Psoas muscle (tissue), 8 donors: ENCODE measurements at places on chromosomes 1 and 21.

DNA sequence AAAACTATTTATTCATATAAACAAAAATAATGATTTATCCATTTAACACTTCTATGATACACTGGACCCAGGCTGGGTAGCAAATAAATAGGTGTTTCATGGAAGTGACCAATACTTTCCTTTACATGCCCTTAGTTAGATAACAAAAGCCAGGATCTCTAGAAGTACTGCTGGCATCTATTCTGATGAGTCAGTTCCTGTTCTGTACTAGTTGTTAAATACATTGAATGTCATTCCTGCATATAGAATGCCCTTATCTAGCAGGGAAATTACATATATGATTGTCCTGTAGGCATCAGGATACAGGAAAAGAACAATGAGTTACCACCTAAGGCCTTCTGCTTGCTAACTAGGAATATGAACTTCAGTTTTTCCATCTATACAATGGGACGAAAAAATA lies 130.8 kb downstream of the HFM1 start:
- no peak for DNase-seq

GRCh38 chr1:4516596-4516995 lies 137.8 kb upstream of the AJAP1 start:
- no peak for DNase-seq

DNA sequence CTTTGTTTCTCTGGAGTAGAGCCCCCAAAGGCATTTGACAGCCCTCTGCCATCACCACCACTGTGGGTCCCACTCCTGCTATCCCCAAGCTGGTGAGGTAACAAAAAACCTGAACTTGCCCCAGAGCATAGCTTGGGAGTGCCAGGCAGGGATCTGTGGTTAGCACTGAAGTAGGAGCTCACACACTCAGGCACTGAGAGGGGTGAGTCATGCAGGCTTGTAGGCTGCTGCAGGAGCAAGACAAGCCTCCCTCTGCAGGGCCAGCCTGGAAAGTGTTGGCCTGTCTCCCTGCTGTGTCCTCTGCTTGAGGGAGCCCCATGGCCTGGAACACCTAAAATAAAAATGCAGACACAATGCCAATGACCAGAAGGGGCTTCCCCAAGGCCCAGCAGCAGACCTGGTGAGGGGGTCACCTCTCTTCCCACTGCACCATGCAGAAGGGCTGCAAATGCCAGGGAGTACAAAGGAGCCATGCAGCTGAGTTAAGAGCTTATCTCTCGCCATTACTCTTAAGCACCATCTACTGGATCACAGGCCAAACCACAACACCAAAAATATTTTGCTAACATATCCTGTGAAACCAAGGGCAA lies 108.9 kb upstream of the POGK start:
- no peak for DNase-seq

DNA sequence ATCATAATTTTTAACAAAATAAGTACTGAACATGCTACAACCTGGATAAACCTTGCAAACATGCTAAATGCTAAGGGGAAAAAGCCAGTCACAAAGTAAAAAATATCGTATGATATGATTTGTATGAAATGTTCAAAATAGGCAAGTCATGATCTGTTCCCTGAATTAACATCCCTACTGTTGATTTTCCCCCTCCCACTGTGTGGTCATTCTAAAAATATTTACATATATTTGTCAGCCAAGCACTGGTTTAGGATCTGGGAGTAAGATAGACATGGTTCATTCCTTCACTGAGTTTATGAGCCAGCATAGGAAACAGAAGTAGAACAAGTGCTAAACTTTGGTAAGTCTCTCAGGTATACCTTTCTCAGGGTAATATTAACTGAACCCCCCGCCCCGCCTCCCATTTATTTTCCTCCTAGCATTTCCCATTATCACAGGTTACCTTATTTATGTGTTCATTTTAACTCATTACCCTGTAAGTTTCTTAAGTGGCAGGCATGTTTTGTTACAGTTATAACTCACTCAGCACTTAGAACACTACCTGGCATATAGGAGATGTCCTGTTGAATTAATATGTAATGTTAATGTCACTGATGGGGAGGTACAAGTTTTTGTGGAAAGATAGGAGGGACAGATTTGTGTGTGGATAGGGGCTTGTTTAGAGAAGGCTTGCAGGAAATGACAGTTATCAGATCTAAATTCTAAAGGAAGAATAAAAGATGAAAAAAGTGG lies 12.3 kb downstream of the UQCRH start:
- DNase-seq: no peak

DNA sequence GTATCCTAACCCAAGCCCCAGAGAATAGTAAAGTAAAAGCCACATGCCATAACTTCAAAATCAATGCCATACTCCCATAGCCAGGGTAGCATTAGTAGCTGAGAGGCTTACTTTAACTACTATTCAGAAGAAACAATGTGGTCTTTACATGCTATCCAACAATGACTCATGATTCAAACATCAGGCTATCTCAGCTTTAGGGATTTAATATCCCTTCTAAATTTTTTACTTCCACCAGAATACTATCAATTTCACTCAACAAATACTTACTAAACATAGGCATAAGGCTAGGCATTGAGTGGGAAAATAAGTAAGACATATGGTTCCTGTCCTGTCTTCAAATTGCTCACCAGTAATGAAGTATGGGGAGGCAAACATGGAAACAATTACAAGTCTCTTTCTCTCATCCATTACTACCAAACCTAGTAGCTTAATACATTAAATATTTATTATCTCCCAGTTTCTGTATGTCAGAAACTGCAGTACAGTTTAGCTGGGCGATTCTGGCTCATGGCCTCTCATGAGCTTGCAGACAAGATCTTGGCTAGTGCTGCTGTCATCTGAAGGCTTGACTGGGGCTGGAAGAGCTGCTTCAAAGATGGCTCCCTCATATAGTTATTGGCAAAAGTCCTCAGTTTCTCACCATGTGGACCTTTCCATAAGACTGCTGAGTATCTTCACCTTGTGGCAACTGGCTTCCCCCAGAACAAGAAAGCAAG lies 30.7 kb downstream of the EVI5 start:
- DNase-seq: no peak

- DNase-seq: no peak
These were observed 40.1 kb downstream of the SYF2 start for GRCh38 chr1:25192154-25192553.

GRCh38 chr1:34867415-34867814 lies 7.9 kb upstream of the SMIM12 start:
- no peak for DNase-seq

- DNase-seq: peak; percentile 96
These were observed 42.4 kb upstream of the PSEN2 start for GRCh38 chr1:226827968-226828513.

- DNase-seq: no peak
These were observed 6.4 kb downstream of the MT1HL1 start for GRCh38 chr1:236997882-236998281.

DNA sequence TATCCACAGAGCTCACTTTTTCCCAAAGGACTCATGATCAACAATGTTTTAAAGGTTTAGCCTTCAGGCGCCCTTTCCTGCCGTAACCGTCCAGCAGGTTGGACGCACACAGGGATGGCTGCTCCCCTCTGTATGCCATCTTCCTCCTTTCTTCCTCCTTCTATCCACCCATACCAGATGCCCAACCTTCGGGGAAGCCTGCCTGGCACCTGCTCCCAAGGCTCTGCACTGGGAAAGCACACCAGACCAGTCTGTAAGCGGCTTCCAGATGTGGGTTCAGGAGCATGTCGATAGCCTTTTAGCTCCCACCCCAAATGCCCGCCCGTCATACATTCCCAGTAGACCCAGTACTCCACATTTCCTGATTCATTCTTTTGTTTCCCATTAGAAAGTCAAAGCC lies 52.9 kb downstream of the STUM start:
- no peak for DNase-seq

GRCh38 chr1:235703506-235703905 lies 53.9 kb upstream of the GNG4 start:
- DNase-seq: no peak

- DNase-seq: peak; percentile 61
These were observed 33.7 kb downstream of the FBXO42 start for GRCh38 chr1:16318555-16318954.

DNA sequence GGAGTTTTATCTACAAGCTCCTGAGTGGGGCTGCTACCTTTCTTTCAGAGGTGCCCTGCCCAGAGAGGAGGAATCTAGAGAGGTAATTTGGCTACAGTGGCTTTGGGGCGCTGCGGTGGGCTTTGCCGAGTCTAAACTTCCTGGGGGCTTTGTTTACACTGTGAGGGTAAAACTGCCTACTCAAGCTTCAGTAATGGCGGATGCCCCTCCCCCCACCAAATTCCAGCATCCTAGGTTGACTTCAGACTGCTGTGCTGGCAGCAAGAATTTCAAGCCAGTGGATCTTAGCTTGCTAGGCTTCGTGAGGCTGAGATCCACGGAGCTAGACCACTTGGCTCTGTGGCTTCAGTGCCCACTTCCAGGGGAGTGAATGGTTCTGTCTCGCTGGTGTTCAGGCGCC lies 43.9 kb downstream of the SWT1 start:
- no peak for DNase-seq

DNA sequence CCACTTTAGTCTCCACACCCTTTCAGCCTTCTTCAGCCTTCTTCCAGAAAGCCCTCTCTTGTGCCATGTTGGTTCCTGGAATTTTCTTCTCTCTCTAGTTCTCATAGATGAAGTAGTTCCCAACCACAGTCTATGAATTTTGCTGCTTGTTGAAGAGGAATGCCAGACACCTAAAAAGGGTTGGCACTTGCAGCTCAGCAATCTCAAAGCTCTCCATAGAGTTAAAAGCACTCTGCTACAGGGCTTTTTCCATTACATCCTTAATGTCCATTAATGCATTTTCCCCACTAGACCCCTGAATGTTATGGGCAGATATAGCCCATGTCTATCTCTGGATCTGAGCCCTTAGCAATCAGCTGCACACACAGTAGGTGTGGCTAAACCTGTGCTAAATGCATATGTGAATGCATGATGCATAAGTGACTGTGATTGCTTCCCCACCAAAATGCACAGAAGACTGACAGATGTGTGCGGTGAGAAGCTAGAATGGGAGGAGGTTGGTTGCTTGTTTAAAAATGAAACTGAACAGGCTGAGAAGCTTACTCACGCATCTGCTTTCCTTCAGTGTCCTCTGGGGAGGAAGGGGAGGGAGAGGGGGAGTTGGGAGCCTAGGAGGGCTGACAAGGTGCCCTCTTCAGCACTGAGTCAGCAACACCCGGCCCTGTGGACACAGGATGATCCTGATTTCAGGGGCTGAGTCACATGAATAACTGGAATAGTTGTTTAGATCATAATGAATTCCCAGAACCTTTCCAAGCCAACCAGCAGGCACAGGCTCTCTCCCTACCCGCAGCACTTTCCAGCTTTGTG lies 146.1 kb upstream of the FGGY start:
- DNase-seq: peak; percentile 94

DNA sequence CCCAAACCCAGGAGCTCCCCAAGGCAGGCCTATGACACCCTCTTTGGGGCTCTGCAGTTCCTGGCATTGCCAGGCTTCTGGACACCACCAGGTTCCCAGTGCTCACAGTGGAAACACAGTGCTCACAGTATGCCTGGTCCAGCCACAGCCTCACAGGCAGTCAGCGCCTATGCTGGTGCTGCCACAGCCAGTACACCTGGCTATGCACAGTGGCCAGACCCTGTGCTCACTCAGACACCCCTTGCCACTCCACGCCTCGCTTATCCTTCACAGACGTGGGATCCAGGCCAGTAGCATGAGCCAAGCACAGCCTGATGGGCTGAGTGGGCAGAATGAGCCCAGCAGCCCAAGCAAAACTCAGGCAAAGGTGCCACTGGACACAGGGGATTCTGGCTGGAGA lies 579.2 kb upstream of the ADGRL2 start:
- no peak for DNase-seq

DNA sequence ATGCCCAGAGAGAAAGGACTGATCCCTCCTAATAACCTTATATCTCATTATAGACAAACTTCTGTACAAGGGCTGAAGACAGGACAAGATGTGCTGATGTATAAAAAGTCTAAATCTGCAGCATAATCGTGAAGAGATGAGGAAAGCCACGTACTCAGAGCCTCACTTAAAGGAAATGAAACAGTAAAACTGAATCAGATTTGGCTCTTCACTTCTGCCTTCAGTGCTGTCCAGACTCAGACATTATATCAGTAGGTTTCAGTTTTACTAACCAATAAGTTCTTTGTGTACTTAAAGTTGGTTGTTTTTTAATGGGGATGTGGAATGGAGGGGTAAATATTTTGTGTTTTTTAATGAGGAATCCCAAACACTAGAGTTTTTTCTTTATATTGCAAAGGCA lies 45.3 kb upstream of the RGS1 start:
- DNase-seq: no peak

DNA sequence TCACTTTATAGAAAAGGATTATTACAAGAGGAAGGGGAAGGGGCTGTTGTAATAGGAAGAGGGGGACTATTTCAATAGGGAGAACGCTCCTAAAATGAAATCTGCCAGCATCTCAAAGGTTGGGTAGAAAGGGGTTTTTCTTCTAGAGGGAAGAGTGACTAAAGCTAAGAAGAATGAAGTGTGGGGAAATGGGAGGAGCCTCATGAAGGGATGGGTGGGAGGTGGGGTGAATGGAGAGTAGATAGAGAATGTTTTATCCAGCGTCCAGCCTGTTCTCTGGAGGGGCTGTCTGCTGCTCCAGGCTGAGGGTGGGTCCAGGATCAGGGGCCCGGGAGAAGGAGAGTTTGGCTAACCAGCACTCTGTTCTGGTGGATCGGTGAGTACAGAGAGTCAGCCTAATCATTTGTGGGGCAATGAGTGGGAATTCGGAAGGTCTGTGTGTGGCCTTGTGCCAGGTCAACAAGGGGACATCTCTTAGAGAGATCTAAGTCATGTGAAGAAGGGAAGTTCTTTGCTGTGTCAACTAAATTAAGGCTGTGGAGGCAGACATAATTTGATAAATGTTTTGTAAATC lies 25.2 kb downstream of the VN1R5 start:
- DNase-seq: no peak

- peak; percentile 87 for DNase-seq
These were observed at the start of gene ADAMTSL4 for GRCh38 chr1:150548632-150549495. Gene ADAMTSL4, plus strand, starts transcription at chr1:150549408. Its CDS starts 2,881 bp downstream, at chr1:150552289.

DNA sequence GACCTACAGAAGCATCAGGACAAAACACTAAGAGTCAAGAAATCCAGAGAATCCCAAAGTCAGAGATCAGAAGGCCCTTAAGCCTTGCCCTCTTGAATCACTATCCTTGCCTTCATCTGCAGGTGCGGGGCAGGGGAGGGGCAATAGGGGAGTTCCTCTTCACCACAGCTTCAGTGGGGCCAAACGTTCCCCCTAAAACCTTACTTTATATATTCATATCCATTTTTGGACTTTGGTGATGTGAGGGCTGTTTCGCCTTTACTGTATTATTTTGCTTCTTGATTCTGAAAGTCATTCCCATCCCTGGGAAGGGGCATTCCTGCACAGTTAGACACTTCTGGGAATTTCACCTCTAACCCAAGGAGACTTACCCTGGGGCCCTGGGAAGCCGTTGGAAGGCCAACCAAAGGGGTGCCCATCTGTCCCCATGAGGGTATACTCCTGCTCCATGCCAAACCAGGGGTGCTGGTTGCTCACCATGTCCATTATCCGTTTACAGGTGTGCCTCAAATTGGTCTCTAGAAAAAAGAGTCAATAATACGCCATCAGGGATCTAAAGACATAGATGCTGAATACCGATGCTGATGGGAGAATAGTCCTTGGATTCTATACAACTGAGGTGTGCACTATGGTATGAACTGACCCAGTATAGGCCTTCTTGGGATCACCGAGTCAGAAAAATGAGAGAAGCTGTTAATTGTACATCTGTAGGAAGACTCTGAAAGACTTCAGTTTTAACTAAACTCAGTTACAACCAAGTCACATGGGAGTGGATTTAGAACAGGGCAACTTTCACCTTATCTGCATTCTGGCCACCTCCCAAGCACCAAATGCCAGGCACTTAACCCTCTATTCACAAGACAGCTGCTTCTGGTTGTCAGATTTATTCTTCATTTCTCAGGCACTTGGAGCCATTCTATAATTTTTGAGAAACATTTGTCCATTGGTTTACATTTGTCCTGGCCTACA lies 5.4 kb downstream of the GLUL start:
- no peak for DNase-seq
